ENCODE measurements at places on chromosomes 16 and 17.

- H3K4me3 ChIP-seq: no peak overlapping the region
- H3K27me3 ChIP-seq: no peaks in the 10 kb centered on the region
- DNase-seq: no peak
- no peak overlapping the region for H3K27ac ChIP-seq
- H3K4me1 ChIP-seq: peaks cover 16% of the 10 kb centered on the region
These were observed 43.5 kb downstream of the ABAT start for GRCh38 chr16:8717892-8718415.

DNA sequence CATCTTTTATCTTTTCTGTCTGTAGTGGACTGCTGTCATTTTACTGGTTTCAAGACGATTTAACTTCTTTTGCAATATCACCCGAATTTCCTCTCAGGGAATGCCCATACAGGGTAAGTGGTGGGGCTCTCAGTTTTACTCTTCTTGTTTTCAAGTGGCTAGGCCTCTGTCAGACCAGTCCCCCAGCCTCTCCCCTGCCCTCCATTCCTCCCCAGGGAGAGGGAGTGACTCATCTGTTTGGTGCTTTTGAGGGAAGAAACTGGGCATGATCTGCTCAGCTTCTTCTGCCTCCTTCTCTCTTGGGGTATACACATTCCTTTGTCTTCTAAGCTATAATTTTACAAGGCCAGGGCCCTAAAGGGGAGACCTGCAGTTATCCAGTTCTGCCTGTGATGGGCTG, 332.0 kb downstream of the CBLN1 start:
- no peaks in the 10 kb centered on the region for H3K4me1 ChIP-seq
- no peaks in the 10 kb centered on the region for H3K27me3 ChIP-seq
- no peak overlapping the region for H3K4me3 ChIP-seq
- no peak overlapping the region for H3K27ac ChIP-seq
- H3K36me3 ChIP-seq: no peaks in the 10 kb centered on the region

GRCh38 chr16:24149102-24149501, 107.0 kb upstream of the CACNG3 start:
- H3K4me1 ChIP-seq: no peaks in the 10 kb centered on the region
- no peak overlapping the region for H3K4me3 ChIP-seq
- DNase-seq: no peak
- no peaks in the 10 kb centered on the region for H3K36me3 ChIP-seq
- no peak overlapping the region for H3K27ac ChIP-seq

DNA sequence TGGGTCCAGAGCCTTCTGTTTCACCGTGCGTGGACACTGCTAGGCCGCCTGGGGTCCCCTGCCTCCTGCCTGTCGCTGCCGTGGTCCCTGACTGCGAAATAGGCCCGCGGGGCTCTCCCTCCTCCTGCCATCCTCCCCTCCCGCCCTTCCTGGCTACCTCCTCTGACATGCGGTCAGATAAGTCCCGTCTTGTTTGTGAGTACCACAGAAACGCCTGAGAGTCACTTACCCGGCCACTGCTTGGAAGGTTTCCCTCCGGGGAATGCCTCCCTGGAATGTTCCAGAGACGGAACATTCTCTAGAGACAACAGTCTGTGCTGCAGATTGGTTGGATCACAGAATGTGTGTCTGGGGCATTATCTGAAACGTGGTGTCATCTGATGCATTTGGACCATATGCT, 22.7 kb downstream of the CIBAR2 start:
- peak; percentile 74 for DNase-seq
- H3K27me3 ChIP-seq: no peaks in the 10 kb centered on the region
- H3K4me3 ChIP-seq: no peak overlapping the region
- peaks cover 12% of the 10 kb centered on the region for H3K4me1 ChIP-seq
- no peaks in the 10 kb centered on the region for H3K36me3 ChIP-seq
- no peak overlapping the region for H3K27ac ChIP-seq

GRCh38 chr16:66116163-66117002, 250.1 kb upstream of the CDH5 start:
- H3K27me3 ChIP-seq: no peaks in the 10 kb centered on the region

GRCh38 chr17:67800495-67800928, 24.8 kb upstream of the BPTF start:
- H3K27me3 ChIP-seq: no peaks in the 10 kb centered on the region
- H3K4me3 ChIP-seq: no peak overlapping the region
- peak; percentile 78 for DNase-seq
- no peak overlapping the region for H3K27ac ChIP-seq

DNA sequence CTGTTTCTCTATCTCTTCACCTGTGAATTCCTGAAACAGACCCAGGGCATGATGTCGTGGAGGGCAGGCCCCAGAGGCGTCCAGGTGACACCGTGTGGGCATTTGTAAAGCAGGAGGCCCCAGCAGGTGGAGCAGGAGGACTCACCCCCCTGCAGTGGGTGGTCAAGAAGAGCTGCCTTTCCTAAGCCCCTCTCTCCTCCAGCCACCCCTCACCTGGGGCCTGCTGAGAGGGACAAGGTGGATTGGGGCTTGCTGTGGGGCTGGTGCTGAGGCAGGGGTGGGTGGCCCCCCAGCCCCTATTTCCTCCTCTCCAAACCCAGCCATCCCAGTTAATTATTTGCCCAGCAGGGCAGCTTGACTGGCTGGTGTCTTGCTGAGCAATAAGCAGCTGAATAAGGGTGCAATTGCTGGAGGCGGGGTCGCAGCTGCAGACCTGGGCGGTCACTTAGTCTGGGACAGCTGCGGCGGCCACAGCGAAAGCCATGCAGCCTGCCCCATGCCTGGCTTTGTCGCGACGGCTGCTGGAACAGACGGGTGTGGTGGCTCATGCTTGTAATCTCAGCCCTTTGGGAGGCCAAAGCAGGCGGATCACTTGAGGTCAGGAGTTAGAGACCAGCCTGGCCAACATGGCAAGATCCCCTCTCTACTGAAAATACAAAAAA, 56.4 kb downstream of the JPH3 start:
- H3K27ac ChIP-seq: no peak overlapping the region
- peaks cover 4% of the 10 kb centered on the region for H3K27me3 ChIP-seq
- H3K4me3 ChIP-seq: no peak overlapping the region
- no peaks in the 10 kb centered on the region for H3K36me3 ChIP-seq
- H3K4me1 ChIP-seq: no peaks in the 10 kb centered on the region

- H3K27me3 ChIP-seq: no peaks in the 10 kb centered on the region
- H3K36me3 ChIP-seq: no peaks in the 10 kb centered on the region
- no peak for DNase-seq
- H3K4me1 ChIP-seq: peaks cover 10% of the 10 kb centered on the region
- no peak overlapping the region for H3K27ac ChIP-seq
- H3K4me3 ChIP-seq: no peak overlapping the region
These were observed 538.2 kb downstream of the MAF start for GRCh38 chr16:79062336-79062735.

GRCh38 chr17:58889928-58890327, 134.3 kb downstream of the PPM1E start:
- no peaks in the 10 kb centered on the region for H3K36me3 ChIP-seq
- no peak overlapping the region for H3K27ac ChIP-seq
- no peaks in the 10 kb centered on the region for H3K27me3 ChIP-seq
- no peak for DNase-seq
- H3K4me1 ChIP-seq: no peaks in the 10 kb centered on the region
- no peak overlapping the region for H3K4me3 ChIP-seq

GRCh38 chr17:9943343-9943742, 38.3 kb upstream of the RCVRN start:
- H3K27me3 ChIP-seq: no peaks in the 10 kb centered on the region
- H3K4me1 ChIP-seq: no peaks in the 10 kb centered on the region
- no peak overlapping the region for H3K27ac ChIP-seq
- peaks cover 8% of the 10 kb centered on the region for H3K36me3 ChIP-seq
- no peak for DNase-seq
- H3K4me3 ChIP-seq: no peak overlapping the region

GRCh38 chr16:49440156-49441065, 66.8 kb downstream of the C16orf78 start:
- H3K36me3 ChIP-seq: no peaks in the 10 kb centered on the region
- H3K4me1 ChIP-seq: peaks cover 11% of the 10 kb centered on the region
- no peak overlapping the region for H3K4me3 ChIP-seq
- no peak for DNase-seq
- H3K27ac ChIP-seq: no peak overlapping the region

DNA sequence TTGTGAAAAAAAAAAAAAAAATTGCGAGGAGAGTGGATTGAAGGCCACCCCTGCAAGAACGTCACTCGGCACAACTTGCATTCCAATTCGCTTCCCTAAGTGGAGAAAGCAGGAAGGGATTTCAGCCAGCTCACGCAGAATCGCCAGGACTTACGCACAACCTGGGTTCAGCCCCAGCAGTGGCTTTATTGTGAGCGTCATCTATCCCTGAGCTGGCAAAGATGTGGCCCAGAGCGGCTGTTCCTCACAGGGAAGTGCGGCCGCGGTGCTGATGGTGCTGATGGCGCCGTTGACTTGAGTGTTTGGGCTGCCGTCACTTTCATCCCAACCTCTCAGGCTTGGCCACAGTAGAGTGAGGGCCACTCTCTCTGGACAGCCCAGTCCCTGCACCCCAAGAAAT, 197.6 kb downstream of the NTN1 start:
- no peaks in the 10 kb centered on the region for H3K27me3 ChIP-seq
- no peaks in the 10 kb centered on the region for H3K36me3 ChIP-seq
- H3K4me3 ChIP-seq: no peak overlapping the region
- H3K27ac ChIP-seq: no peak overlapping the region

GRCh38 chr16:67170168-67170948, at the start of gene NOL3:
TSS of gene NOL3 (plus strand) at chr16:67170538.
- peaks cover 58% of the 10 kb centered on the region for H3K27me3 ChIP-seq
- H3K36me3 ChIP-seq: no peaks in the 10 kb centered on the region
- H3K4me3 ChIP-seq: peak within 1 kb of the TSS; percentile 34
- H3K27ac ChIP-seq: peak within 1 kb of the TSS; percentile 70
- peaks cover 17% of the 10 kb centered on the region for H3K4me1 ChIP-seq
- DNase-seq: peak; percentile 79

- DNase-seq: no peak
- H3K4me1 ChIP-seq: no peaks in the 10 kb centered on the region
- no peaks in the 10 kb centered on the region for H3K27me3 ChIP-seq
- no peak overlapping the region for H3K27ac ChIP-seq
- H3K36me3 ChIP-seq: no peaks in the 10 kb centered on the region
- H3K4me3 ChIP-seq: no peak overlapping the region
These were observed 299.3 kb upstream of the SOX9 start for GRCh38 chr17:71821511-71821910.

GRCh38 chr17:57357392-57357784, 101.1 kb downstream of the MSI2 start:
- DNase-seq: peak; percentile 63
- no peaks in the 10 kb centered on the region for H3K27me3 ChIP-seq
- no peak overlapping the region for H3K4me3 ChIP-seq
- H3K4me1 ChIP-seq: peaks cover 7% of the 10 kb centered on the region
- peak overlapping the region; percentile 76 for H3K27ac ChIP-seq

DNA sequence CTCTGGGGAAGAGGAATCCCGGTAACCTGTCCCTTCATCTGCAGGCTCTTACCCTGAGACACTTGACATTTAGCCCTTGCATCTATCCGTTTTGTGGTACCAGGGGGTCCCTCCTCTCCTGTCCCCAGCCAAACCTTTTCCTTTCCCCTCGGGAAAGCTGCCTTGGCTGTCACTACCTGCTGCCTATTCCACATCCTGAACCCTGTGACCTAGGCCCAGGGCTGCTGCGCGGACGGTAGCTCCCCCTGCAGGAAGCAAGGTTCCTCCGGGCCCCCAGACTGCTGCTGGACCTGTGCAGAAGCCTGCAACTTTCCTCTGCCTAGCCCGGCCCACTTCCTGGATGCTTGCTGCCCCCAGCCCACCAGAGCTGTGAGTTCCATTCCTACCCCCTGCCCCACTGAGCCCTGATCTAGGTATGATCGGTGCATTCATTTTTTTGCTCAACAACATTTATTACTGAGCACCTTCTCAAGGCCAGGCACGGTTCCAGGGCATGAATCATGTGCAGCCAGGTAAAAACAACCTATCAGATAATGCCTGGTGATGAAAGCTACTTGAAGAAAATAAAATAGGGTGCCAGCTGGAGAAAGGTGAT, 10.5 kb upstream of the ALDOA start:
- no peak overlapping the region for H3K27ac ChIP-seq
- H3K4me1 ChIP-seq: peaks cover 5% of the 10 kb centered on the region
- DNase-seq: no peak
- H3K27me3 ChIP-seq: no peaks in the 10 kb centered on the region

- no peaks in the 10 kb centered on the region for H3K27me3 ChIP-seq
- no peak overlapping the region for H3K27ac ChIP-seq
- H3K4me1 ChIP-seq: peaks cover 8% of the 10 kb centered on the region
- no peak for DNase-seq
These were observed 1.6 kb downstream of the EXOC3L1 start for GRCh38 chr16:67188323-67188722.

GRCh38 chr17:43211480-43212402, at the start of gene TMEM106A:
TSS of gene TMEM106A (plus strand) at chr17:43211875. CDS start at chr17:43213042, 1,167 bp downstream.
- peaks cover 3% of the 10 kb centered on the region for H3K4me1 ChIP-seq
- peak; percentile 95 for DNase-seq
- peak within 1 kb of the TSS; percentile 61 for H3K4me3 ChIP-seq
- H3K27me3 ChIP-seq: no peaks in the 10 kb centered on the region

GRCh38 chr16:82730901-82731300, 104.1 kb downstream of the CDH13 start:
- H3K36me3 ChIP-seq: no peaks in the 10 kb centered on the region
- no peak overlapping the region for H3K4me3 ChIP-seq
- H3K4me1 ChIP-seq: no peaks in the 10 kb centered on the region
- no peaks in the 10 kb centered on the region for H3K27me3 ChIP-seq
- DNase-seq: peak; percentile 55

DNA sequence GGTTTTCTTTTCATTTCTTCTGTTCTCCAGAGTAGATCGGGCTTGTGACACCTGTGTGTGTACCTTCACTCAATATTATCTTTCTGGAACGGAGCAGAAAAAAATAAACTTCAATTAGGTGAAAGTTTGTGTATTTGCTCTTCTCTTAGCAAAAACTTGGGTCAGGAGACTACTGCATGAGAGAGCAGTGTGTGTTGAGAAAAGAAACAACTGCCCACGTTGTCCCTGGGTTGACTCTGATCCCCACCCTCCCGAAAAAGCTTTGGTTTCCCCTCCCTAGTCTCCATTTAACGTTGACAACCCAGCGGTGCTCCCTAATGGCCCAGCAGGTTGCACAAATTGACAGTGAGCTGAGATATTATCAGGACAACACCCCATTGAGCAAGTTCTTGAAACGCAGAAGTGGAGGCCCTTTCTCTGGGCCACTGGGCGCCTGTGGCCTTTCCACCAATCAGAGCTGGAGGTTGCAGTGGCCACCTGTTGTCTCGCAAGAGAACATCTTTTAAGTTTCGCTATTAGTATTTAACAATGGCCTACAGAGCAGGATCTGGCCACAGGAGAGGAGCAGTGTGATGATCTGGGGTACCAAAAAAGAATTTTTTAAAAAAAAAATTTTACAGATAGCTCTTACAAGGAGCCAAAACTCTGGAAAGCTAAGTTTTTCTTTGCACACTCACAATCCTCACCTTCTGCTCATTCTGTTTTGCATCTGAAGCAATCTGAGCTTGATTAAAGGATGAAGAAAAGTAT, 1.5 kb upstream of the TOX3 start:
- no peak overlapping the region for H3K27ac ChIP-seq
- peaks cover 7% of the 10 kb centered on the region for H3K27me3 ChIP-seq
- no peak for DNase-seq
- H3K4me3 ChIP-seq: no peak overlapping the region
- H3K36me3 ChIP-seq: no peaks in the 10 kb centered on the region
